ENCODE measurements at places on chromosomes 5 and 9.

DNA sequence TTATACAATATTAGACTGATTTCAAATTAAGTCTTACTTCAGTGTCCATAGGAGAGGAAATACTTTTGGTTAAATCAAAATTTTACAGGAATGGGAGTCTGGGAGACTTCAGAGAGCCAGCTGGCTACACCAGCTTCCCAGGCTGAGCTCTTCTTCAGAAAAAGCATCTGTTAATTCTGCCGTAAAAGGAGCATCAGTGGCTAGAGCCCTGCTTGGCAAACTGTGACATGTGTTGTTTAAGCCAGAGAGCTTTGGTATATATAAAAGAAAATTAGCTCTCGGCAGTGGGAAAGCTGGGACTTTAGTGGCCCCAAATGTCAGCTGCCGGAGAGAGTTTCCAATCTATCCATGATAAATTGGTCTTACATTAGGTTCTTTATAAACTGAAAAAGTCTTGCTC lies 378.8 kb upstream of the TUSC1 start:
- no peak for DNase-seq

GRCh38 chr5:133196441-133197085 lies 144.8 kb downstream of the HSPA4 start:
- no peak for DNase-seq

GRCh38 chr5:154359221-154359573 lies 86.6 kb upstream of the SAP30L start:
- DNase-seq, result no peak

- no peak for DNase-seq
Observed at GRCh38 chr5:139186261-139186660, 11.9 kb downstream of the SIL1 start.

- no peak for DNase-seq
Observed at GRCh38 chr5:74363603-74364205, 276.8 kb downstream of the ENC1 start.
